ENCODE measurements at places on chromosomes 16 and 17.

GRCh38 chr16:1491327-1491726 is 1.8 kb upstream of the TELO2 start:
- no peak for DNase-seq

DNA sequence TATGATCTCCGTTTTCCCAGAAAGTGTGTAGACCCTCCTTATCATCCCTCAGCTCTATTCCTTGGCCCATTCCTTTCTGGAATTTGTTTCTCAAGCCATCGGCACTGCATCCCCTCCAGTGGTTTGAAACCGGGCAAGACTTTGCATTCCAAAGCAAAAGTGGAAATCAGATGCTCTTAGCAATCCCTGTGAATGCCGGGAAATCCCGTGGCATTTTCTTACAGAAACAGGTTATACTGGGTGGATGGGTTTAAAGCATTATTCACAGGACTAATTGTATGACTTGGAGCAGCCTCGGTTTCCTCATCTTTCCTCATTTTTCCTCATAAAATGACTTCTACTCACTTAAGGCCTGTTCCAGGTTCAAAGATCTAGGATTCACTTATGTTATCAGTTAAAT is 52.0 kb downstream of the MAP2K6 start:
- no peak for DNase-seq

GRCh38 chr16:81608523-81609209 is 164.1 kb downstream of the CMIP start:
- DNase-seq = peak; percentile 57

DNA sequence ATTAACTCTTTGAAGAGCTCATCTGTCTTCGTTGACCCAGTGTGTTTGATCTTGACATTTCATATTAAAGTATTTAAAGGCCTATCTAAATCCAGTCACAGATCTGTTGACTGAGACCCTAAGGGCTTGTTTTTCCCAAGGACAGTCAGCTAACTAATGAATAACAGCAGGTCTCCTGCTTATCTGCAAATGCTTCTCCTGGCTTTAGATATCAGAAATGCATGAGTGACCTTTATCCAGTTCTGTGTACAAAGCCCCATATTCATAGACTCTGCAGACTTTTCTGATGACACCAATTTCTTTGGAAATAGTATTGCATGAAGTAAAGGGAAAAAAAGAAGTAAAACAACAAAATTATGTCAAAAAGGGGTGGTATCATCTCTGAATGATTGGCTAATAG is 70.3 kb downstream of the YPEL2 start:
- DNase-seq = no peak

- no peak for DNase-seq
Observed at GRCh38 chr17:71933306-71933705, 187.5 kb upstream of the SOX9 start.

GRCh38 chr16:1299868-1300203 is 9.6 kb upstream of the UBE2I start:
- DNase-seq = no peak

DNA sequence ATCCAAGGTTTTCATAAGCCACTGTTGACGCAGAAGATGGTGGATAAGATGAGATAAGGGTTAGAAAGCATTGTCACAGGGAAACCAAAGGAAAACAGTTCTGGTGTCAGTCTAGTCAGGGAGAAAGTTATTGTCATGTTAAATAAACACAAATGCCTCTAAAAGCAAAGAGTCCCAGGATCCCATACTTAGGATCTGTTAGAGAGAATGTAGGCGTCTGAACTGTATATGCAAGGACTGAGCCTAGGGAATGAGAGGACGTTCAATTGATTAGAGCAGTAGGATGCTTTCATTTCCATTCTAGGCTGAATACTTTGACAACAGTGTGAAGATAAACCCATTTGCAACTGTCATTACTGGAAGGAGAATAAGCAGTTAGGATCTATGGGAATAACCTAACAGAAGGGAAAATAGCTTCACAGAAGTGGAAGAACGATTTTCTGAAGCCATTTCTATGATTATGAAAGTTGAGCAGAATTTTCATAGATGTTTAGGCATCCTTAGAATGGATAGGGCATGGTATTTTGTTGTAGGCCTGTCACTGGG is 1149.1 kb upstream of the CDH8 start:
- no peak for DNase-seq

DNA sequence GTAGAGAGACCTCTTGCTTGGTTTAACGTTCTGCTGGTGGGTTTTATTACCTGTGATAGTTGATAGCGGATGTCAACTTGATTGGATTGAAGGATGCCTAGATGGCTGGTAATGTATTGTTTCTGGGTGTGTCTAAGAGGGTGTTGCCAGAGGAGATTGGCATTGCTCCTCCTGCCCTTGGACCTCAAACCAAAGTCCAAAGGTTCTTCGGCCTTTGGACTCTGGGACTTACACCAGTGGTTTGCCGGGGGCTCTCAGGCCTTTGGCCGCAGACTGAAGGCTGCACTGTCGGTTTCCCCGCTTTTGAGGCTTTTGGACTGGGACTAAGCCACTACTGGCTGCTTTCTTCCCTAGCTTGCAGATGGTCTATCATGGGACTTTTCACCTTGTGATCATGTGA is 17.5 kb upstream of the TNRC6C start:
- no peak for DNase-seq

DNA sequence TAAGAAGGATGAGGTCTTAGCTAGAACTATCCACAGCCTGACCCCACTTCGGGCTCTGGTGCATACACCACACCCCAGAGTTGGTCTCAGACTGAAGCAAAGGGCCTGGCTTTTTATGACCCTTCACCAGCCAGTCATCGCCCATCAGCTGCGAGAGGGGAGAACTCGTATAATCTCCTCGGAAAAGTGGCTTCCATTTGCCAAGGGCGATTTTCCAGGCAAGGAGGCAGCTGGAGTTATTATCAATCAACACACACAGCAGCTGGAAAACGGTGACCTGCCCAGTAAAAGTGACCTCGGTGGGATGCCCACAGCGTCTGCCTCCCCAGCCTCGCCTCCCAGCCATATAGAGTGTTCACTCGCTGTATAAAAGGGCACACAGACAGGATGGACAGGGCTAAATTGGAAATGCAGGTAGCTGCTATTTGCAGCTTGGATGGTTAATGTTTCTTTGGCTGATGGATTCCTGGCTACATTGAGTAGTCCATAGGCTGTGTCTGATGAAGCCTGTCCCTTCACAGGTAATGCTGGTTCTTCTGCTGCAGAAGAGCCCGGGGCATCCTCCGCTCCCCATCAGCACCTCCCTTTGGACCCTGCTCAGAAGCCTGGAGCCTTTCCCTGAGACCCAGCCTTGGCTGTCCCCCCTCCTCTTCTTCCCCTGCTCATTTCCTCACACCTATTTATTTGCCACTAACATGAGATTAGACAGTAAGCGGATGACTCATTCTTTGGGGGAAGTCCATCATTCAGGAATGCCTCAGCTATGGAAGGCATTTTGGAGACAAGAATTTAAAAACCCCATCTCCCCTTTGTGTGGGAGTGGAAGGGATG is 45.7 kb downstream of the TMEM186 start:
- no peak for DNase-seq

Measured in tibial artery (tissue), 4 donors.